ENCODE measurements at places on chromosomes 2 and 18.

DNA sequence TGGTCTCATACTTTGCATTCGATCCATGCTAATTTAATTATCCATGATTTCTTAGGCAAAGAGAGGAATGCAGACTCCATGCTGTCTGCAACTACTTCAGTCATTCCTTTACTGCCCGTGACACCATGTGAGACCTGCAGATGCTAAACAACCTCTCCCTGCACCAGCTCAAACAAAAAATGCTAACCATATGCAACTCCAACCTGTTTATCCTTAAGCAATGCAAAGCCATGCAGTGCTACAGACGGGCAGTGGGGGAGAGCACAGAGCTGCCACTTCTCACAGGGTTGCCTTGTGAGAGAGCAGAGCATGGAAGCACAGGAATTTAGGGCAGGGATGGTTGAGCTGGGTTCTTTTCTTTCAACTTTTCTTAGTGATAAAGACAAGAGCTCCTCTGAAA lies 74.9 kb upstream of the KLHL14 start:
- DNase-seq = no peak

DNA sequence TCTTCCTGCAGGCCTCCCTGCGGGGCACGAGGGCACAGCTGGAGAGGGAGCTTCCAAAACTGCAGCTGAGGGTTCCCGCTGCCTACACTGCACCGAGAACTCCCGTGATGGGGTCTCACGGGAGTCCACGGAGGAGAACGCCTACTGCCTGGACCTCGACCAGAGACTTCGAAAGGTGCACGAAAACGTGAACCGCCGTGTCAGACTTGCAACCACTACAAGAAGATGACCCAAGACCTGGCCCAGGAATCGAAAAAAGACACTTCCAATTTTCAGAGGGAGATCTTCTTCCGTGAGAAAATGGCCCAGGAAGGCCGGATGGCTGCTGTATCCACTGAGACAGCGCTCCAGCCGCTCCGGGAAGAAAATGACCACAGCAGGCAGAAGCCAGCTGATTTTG lies 52.9 kb upstream of the TXNDC2 start:
- no peak for DNase-seq

DNA sequence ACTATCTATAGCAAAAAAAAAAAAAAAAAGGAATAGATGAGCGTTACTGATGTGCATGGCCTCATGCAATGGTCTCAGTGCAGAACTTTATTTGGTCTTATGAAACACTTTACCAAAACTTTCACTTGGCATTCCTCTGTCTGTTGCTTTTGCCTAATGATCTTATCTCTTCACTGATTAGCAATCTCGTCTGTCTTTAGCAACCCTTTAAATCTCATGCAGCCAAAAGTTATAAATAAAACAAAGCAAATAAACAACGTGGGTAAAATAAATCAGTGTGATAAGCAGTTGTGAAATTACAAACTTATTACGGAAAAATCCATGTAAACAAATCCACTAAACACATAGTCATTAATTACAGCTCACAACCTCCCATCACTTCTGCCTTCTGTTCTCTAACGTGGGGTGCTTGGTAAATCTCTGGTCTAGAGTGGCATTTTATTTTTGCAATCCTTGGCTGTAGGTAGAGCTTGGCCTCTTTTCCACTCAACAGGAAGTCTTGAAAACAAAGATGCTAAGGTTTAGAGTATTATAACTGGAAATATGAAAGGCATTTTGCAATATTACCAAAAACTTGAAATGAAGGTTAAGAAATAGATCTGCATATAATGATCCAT lies 288.0 kb downstream of the AFF3 start:
- DNase-seq = no peak

DNA sequence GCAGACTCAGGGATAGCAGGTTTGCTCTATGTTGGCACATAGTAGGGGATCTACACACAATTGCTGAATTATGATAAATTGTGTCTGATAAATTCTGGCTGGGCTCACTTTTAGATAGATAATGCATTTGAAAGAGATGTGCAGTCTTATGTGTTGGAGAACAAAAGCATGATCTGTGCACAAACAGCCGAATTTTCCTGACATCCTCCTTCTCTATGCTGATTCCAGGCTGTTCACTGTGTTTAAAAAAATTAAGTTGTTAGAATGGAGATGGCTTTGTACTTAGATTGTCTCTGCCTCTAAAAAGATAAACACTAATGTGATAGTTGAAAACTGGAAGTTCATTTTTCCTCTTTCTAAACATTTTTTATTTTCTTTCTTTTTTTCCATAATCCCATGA lies 2.1 kb downstream of the CERS6 start:
- no peak for DNase-seq

DNA sequence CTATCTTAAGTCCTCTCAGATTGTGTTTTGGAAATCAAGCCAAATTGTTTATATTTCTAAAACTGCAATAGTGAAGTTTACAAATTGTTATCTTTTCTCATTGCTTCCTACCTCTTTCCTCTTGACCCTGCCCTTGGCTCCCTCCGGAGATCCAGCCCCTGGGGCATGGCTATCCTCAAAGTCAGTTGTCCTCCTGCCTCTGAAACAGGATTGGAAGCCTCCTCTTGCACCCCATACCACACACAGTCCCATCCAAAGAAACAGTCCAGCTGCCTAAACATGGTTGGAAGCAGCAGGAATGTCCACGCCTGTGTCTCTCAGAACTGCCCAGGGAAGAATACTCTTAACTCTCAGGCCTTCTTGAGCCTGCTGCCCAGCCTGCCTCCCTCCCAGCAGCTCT lies 30.1 kb upstream of the COL6A3 start:
- no peak for DNase-seq

GRCh38 chr2:207164006-207164831 lies 1.5 kb downstream of the KLF7 start:
- DNase-seq = no peak

GRCh38 chr2:69380072-69380917 lies 6.7 kb downstream of the GFPT1 start:
- no peak for DNase-seq
